Head of caudate nucleus (tissue), 42 donors: ENCODE measurements at places on chromosomes 3 and 15.

DNA sequence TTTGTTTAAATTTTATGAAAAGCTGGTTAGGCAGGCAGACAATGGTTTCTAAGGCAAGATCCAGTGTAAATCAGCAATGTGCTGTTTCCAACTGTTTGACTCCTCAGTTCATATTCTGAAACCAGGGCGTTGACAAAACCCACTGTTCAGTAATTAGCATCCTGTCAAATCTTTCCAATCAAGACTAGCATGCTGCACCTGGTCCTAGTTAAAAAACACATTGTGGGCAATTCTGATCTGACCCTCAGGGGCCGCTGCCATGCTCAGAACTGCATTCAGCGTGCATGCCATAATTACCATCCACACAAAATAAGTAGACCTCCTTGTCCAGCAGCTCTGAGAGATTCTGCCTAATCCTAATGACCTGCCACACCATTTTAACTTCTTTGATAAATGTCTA, 20.9 kb upstream of the RBP1 start:
- no peak for DNase-seq

DNA sequence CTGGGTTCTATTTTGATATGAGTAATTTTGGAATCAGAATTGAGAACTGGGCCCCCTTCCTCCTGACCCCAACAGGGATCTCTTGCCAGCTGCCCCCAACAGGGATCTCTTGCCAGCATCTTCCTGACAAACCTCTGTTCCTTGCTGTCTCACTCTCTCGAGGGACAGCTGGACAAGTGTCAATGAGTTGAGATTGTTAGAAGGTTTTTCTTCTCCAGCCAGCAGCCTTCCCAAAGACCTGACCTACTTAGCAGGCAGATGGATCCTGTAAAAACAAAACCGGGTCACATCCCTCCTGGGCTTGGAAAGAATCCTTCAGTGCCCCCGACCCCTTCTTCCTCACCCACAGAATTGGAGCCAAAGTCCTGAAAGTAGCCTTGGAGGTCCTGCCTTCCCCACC, 21.6 kb downstream of the LIMD1 start:
- no peak for DNase-seq

GRCh38 chr3:186235554-186235953, 126.5 kb downstream of the DGKG start:
- no peak for DNase-seq

- no peak for DNase-seq
These were observed 20.0 kb upstream of the PRR23E start for GRCh38 chr3:127172781-127173515.

- no peak for DNase-seq
These were observed 18.6 kb downstream of the ARIH1 start for GRCh38 chr15:72492733-72493132.

DNA sequence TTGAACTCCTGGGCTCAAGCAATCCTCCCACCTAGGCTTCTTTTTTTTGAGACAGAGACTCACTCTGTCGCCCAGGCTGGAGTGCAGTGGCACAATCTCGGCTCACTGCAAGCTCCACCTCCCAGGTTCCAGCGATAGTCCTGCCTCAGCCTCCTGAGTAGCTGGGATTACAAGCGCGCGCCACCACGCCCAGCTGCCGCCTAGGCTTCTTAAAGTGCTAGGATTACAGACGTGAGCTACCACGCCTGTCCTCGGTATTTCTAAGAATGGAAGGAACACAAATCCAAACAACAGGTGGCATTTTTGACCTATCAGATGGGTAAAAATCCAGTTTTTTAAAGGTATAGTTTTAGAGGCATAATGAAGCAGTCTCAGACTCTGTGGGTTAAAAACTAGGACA, 113.8 kb downstream of the ANP32A start:
- no peak for DNase-seq

- no peak for DNase-seq
These were observed 404.9 kb upstream of the ALCAM start for GRCh38 chr3:104961851-104962250.

DNA sequence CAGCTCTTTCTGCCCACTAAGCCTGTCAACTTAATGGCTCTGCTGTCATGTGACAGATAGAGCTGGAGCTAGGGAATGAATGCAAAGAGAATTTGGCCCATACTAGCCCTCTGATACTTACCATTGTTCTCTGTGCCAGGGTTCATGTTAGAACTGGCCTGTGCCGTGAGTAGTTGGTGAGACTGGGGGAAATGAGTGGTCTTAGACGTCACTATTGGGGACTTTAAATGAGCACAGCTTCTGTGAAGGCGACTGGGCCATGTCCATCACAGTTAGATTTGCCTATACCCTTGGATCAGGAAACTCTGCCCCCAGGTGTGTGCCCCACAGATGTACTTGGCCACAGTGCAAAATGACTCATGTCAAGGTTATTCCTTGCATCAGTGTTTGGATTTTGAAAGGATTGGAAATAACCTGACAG, 124.9 kb downstream of the PTPRG start:
- DNase-seq = no peak

- peak; percentile 23 for DNase-seq
These were observed 135.1 kb downstream of the TMCO5A start for GRCh38 chr15:38069511-38070011.

- no peak for DNase-seq
These were observed 122.7 kb downstream of the MEIS2 start for GRCh38 chr15:36977659-36978058.

DNA sequence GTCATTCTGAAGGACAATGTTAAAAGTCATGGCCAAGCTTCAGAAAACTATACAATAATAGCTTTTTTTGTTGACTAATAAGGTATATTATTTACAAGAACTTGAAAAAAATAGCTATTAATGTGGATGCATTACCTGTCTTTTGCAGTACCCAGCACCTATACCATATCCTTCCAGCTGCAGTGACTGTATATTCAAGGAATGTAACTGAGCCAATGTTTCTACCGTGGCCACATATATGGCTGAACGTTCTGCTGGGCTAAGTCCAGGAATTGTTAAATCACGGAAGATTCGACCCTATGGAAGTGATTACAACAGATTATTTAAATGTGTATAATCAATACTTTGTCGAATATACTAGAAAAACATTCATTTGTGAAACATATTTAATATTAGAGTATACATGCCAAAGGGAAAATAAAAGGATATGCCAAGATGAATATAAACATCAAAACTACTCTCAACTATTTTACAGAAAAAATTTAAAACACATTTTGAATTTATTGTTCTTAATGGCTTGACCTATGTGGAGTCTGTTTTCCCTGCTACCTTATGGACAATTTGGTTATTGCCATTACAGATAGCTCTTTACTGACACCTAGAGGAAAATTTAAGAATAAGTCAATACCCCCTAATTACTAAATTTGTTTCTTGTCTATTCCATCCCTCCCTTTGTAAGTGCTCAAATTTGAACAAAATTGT, 17.6 kb downstream of the ACAD11 start:
- DNase-seq = no peak

DNA sequence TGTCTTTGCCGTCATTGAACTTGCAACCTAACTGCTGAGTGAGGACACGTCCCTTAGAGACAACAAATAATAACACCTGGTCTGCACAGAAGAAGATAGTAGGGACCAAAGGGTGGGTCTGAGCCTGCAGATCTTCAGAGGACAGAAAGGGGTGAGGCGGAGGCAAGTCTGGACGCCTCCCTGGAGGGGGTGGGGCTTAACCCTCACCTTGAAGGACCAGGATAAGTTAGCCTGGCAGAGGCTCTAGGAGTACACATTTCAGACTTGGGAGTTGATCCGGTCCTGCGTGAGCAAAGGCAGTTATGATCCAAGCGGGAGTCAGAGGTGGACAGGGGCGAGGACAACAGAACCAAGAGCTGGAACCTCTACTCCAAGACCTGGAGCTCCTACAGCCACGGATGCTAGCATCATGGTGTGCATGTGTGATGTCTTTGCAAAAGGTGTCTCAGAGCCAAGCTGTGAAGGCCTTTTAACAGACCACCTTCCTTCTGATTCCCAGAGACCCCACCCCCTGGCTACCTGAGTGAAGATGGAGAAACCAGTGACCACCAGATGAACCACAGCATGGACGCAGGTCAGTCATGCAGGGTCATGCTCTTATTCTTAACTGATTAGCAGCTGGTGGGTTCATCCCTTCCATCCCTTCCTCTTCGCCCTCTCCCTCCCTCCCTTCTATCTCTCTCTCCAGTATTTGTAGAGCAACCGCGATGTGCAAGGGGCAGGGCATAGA, 88.0 kb downstream of the AAGAB start:
- no peak for DNase-seq

DNA sequence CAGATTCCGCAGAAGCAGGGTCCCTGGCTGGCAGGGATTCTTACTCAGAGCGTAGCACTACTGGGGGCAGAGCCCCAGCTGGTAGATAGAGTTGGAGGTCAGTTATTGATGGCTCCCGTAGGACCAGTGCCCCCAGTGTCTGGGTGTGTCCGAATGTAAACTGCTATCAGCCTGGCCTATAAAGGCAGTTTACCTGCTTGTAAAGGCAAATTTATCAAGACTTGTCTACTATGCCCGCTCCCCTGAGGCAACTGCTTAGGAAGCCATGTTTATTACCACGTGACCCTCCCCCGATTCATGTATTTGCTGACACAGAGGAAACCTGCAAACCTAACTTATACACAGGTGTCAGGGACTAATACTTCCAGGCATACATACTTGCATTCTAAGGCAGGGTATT, 607 bp upstream of the PPP1R14D start:
- DNase-seq = no peak

GRCh38 chr3:179513862-179514261, 48.9 kb upstream of the ACTL6A start:
- no peak for DNase-seq

DNA sequence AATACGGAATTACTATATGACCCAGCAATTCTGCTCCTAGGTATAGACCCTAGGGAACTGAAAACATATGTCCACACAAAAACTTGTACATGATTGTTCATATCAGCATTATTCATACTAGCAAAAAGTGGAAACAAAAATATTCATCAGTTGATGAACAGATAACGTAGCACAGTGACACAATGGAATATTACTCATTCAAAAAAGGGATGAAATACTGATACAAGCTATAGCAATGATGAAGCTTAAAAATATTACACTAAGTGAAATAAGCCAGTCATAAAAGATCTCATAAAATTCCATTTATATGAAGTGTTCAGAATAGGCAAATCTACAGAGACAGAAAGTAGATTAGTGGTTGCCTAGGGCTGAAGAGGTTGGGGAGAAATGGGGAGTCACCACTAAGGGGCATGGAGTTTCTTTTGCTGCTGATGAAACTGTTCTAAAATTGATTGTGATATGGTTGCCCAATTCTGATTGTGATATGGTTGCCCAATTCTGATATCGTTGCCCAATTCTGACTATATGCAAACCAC, 10.5 kb downstream of the C15orf61 start:
- DNase-seq = no peak

DNA sequence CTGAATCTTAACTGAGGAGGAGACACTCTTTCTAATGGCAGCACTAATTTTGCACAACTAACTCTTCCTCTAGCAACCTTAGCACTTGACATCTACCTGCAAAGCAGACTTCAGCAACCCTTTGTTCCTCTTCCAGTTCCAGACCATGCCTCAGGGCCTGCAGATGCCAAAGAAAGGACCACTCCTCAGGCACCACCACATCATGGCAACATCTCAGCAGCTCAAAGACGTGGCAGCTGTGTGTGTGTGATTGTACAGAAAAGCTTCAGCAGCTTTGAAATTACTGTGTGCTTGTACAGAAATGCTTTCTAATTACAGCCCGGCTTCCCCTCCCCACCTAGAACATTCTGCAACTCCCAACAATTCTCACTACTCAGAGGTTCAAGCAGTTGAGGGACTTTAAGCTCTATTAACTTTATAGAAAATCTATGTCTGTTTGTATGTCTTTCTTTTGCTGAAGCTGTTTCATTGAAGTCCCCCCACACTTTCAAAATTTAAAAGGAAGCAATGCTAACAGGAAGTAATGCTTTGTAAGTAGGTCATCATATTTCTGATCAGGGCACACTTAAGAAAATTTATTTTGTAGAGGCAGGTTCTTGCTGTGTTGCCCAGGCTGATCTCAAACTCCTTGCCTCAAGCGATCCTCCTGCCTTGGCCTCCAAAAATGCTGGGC, 115.2 kb downstream of the CD47 start:
- no peak for DNase-seq

DNA sequence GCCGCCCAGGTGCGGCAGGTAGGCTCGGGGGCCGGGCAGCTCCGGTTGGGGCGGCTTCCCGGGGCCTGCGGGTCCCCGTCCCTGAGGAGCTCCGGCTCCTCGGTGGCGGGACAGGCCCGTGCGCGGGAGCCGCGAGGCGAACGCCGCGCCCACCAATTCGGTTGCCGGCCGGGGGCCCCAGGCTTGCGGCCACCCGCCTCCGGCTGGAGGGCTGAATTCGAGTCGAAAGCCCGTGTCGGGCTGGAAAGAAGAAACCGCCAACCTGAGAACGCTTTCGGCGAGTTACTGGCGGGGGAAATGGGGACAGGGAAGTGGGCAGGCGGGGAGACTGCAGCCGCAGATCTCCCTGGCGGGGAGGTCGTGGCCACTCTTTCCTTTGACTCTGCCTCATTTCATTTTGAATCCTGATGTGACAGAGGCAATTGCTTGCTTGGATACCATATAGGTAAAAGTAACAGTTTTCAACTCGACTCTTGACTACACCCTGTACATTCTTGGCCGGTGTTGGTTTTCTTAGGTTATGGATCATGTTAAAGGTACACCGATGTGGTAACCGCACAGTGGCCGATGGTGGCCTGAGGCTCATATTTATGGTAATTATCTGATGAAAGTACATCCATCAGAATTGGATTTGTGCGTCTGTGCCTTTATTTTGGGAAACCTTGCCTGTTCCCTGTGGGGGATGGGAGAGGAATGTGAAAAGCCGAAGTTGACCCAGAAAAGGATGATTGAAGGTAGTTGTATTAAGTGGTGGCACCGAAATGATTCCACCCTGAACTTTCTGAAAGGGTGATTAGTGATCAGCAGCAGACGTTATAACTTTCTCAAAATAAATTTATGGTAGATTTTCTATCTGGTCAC, 1.7 kb downstream of the B3GNT5 start:
- DNase-seq = no peak

- DNase-seq = no peak
These were observed 91.7 kb upstream of the LPP start for GRCh38 chr3:188062216-188062615.

DNA sequence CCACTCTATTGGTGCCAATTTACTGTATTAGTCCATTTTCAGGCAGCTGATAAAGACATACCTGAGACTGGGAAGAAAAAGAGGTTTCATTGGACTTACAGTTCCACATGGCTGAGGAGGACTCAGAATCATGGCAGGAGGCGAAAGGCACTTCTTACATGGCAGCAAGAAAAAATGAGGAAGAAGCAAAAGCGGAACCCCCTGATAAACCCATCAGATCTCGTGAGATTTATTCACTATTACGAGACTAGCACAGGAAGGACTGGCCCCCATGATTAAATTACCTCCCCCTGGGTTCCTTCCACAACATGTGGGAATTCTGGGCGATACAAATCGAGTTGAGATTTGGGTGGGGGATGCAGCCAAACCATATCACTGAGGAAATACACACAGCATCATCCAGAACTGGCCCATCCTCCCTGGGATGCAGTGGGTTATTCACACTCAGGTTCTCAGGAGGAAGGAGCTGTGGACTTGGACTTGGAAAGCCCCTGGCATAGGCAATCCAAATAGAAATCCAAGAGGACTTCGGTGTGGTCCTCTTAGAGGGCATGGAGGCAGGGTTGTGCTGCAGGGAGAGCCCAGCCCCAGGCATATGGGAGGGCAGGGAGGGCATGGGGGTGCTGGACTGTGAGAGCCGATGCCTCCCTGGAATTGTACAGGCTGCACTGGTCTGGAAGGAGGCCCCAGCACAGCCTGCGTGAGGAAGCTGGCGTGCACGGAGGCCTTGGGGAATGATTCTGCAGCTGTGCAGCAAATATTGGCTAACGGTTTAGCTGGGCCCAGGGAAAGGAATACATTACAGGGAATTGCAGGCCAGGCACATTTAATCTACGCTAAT, 62.9 kb downstream of the EFCAB12 start:
- DNase-seq = no peak
